ENCODE measurements at places on chromosomes 7 and 10.

DNA sequence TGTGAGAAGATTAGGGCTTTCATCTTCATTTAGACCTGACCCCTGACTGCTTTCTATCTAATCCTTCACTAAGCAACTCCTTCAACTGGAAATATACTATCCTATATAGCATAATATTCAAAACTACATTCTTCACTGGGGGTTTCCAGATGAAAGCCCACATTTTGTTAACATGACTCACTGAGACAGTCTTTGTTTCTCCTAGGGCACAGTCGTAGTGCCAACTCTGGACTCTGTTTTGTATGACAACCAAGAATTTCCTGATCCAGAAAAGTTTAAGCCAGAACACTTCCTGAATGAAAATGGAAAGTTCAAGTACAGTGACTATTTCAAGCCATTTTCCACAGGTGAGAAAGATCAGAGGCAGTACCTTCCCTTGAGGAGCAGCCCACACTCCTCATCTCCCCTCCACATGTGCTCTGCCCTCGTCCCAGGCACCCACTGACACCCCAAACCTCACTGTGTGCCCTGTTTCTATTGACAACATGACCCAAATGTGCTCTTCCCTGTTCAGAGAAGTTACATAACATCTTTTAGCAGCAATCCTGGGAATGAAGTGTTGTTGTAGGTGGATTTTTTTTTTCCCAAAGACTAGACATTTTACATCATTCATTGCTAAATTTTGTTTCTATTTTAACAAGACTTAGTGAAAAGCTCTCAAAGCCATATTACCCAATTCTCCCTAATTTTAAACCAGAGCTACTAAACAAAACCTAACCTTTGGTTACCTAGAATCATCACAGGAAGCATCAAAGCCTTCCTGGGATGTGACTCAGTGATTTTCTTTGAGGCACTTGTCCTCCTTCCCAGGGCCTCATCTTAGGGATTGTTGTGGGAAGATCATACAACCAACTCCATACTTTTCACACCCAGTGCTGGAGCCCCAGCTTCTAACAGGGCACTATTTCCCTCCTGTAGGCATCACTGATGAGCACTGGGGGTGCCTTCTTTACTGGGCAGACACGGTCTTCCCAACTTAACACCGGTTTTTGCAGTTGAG is 10.7 kb downstream of the CYP2E1 start:
- no peak for DNase-seq

GRCh38 chr10:94129393-94130130 is 135.8 kb downstream of the PLCE1 start:
- DNase-seq: no peak

GRCh38 chr10:86958116-86958900 is at the start of gene SNCG:
SNCG (plus strand) TSS chr10:86958599; CDS start chr10:86958698, 99 bp downstream.
- no peak for DNase-seq

- DNase-seq: no peak
These were observed 21.5 kb downstream of the BUB3 start for GRCh38 chr10:123175389-123176387.

GRCh38 chr7:70602117-70602516 is 529.8 kb upstream of the GALNT17 start:
- no peak for DNase-seq

DNA sequence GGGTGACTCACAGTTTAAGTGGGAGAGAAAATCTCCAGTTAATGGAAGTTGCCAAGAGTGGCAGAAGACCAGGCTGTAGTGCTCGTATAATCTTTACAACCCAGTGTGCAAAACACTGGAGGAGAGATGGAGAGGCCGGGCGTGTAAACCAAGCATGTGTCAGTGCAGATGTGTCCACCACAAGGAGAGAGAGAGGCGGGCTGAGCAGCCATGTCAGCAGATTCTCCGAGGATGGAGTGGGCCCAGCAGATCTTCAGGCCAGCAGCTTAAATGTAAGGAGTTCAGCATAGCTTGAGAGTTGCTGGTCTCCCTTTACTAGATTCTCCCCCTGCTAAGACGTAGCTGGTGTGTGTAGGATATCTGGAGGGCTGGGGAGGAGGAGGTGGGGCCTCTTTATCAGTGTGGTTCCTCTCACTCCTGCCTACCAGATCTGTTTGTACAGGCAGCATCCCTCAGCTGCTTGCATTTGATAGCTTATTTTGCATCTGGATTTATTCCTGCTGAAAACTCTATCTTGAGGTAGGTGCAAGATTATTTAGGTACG is 13.7 kb downstream of the BPGM start:
- no peak for DNase-seq

GRCh38 chr10:130140425-130140824 is 4.2 kb downstream of the GLRX3 start:
- no peak for DNase-seq

DNA sequence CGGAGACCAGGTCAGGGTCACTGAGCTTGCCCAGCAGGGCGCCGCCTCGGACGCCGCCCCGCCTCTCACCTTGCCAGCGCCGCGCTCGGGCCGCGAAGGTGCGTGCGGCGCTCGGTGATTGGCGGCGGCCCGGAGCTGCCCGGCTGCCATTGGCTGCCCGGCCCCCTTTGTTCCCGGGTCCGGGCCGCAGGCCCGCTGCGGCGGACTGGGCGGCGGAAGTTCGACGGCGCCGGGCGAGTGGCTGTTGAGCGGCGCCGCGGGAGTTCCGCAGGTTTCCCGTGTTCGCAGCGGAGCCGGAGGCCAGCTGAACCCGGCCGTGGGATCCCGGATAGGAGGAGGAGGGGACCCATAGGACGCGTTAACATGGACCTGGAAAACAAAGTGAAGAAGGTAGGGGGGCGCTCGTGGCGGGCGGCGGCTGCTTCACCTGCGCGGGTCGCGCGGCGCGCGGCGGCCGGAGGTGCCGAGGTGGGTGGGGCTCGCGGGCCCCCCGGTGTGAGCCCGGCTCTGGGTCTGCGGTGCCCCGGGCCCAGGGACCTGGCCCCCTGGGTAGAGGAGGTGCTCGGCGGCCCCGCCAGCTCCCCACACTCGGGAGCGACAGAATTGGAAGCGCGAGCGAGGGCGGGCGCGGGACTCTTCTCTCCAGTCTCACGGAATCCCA is at the start of gene TES:
Gene TES (plus strand): TSS at position 195 of the 661 bp plus-strand sequence. CDS start 169 bp downstream, at position 364.
- DNase-seq: peak; percentile 62

DNA sequence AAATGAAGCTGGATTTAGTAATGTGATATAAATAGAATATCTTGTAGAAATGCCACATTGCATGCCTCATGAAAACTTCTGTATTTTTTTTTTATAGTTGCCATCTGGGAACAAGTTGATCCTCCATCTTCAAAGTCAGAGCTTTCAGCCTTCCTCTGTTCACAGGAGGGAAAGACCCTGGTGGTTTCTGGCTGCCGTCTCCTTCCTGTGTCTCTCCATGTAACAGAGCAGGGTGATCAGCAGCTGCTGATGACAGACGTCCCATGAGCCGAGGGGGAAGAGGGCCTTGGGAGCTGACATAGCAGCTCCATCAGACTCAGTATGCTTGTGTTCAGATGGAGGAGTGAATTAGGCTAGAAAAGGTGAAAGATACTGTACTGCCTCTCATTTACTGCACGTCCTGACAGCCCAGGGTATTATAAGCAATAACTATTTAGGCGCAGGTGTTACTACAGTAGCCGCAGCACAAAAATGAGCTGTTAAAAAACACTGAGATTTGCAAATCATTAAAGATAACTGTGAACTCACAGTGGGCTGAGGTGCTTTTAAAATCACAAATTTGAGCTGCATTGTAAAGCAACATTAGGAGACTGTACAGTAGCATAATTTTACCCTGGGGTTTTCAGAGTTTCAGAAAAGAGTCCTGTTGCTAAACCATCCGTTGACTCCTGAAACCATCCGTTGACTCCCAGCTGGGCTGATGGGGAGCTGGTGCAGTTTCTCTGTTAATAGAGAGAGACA is 103.3 kb downstream of the CFAP58 start:
- no peak for DNase-seq

GRCh38 chr10:110433740-110434139 is 64.0 kb upstream of the DUSP5 start:
- DNase-seq: peak; percentile 8

GRCh38 chr7:11120675-11121220 is 147.1 kb downstream of the PHF14 start:
- DNase-seq: no peak

- no peak for DNase-seq
These were observed 1037.1 kb downstream of the GATA3 start for GRCh38 chr10:9091530-9092093.

GRCh38 chr10:124480860-124481259 is 19.2 kb downstream of the LHPP start:
- no peak for DNase-seq

GRCh38 chr10:82932451-82932850 is 1057.5 kb downstream of the NRG3 start:
- DNase-seq: no peak

DNA sequence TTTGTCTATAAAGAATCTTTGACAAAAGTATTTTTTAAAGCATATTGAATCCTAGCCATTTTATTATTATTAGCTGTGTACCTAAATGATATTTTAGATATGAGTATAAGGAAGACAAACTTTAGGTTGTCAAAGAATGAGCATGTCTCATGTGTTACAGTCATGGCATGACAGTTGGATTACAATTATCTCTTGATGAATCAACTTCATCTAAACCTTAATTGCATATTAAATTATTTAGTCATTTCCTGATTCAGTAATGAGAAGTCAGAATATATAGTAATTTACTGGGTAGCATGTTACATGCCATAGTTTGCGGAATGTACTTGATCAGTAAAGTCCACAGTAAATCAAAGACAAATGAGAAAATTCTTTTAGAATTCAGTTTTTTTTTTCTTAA is 59.2 kb downstream of the MAPK8 start:
- no peak for DNase-seq

DNA sequence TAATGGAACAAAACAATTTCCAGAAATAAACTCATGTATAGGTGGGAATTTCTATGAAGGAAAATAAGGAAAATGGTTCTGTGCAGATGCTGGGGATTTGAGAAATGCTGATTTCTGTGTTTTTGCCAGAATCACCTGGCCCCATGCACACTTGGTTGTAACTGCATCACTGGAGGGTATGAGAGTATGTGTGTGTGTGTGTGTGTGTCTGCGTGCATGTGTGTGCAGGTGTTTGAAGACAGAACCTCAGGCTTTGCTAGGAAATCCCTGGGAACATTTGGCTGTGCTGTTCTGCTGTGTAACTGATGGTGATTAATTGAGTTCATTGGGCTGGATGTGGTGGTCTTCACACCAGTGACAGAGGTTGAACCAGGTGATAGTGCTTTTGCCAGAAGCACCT is 141.6 kb downstream of the CAMK1D start:
- no peak for DNase-seq

GRCh38 chr10:36604316-36604715 is 521.1 kb upstream of the ANKRD30A start:
- DNase-seq: no peak

DNA sequence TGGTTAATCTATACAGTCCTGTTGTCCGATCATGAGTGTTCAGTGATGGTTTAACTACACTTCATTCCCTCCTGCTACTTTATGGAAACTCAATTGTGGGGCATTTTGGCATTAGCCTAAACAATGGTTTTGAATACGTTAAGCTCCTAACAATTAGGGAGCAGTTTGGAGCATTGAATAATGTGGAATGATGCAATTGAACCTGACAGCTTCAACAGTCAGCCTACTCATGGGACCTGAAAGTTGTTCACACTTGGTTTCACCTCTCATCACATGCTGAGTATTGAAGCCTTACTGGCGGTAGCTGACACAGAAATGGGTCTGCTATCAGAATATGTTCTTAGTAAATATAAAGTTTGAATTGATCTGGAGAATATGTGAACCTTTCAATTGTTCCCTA is 186.1 kb downstream of the MLLT10 start:
- DNase-seq: no peak

- no peak for DNase-seq
These were observed 277.0 kb downstream of the INHBA start for GRCh38 chr7:41425926-41426325.

GRCh38 chr10:131889755-131890154 is 11.1 kb upstream of the PPP2R2D start:
- DNase-seq: no peak

DNA sequence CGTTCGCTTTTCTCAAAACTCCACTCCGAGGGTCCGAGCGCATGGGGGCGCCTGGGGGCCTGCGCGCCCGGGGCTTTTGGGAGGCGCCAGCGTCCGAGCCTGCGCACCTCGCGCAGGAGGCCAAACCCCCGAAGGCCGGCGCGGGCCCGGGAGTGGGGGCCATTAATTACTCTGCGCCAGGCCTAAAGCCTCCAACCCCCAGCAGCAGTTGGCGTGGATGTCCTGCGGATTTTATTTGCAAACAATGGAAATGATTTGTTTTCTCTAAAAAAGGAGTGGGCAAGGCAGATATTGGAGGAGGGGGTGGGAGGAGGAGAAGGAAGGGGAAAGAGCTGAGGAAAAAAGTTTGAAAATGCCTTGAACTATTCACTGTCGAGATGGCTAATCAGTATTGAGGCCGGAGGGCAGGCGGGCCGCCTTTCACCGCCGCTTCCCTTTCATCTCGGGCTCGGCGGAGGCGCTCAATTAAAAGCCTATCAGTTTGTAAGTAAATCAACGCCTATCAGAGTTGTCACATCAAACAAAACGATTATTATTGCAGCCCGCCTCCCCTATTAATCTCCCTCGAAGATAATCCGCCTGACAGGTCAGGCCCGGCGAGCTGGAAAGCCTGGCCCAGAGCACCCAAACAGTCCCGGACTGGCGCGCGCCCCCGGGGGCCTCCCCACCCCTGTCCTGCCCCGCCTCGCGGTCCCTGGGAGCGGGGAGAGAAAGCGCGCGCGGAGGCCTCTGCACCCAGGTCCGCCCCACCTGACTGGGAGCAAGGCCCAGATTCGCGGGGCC is 3.4 kb upstream of the ZNF503 start:
- DNase-seq: no peak

DNA sequence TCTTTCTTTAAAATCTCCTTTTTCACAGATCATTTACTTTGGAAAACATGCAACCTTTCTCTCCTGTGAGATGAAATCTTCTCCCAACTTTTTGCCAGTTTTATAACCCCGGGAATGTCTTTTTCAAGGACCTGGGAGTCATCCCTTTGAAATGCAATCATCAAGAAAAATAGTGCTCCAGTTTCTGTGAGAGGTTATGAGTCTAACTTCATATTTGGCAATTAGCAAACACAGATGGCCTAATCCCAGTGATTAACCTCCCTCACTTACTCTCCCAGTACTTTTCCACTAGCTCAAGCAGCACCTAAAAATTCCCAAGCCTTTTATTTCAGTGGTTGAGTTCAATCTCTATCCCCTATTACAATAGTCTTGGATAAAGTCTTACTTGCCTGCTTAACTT is 185.8 kb upstream of the TMEM106B start:
- no peak for DNase-seq

DNA sequence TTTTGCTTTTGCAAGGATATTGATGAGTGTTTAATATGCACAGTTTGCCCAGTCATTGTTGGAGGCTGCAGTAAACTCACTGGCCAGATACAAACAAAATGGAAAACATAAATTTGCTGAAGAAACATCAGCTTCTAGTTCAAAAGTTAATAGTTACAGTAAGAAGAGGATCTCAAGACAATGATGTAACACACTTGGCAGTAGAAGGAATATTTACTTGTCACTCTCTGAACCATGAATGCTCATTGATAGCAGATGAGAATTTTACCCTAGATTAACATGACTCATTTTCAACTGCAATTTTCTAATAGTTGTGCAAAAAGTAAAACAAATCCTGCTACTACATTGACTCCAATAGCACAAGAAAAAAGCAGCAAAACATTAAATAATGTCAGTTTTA is 47.7 kb downstream of the VWC2 start:
- DNase-seq: no peak

All from activated CD8-positive, alpha-beta memory T cell treated with anti-CD3 and anti-CD28 coated beads, Interleukin-2, amount 50 U/mL, for 4 hours (primary cell).